Activated CD8-positive, alpha-beta memory T cell treated with anti-CD3 and anti-CD28 coated beads for 48 hours (primary cell): ENCODE measurements at places on chromosomes 12 and 14.
A peak's percentile ranks its signal among the peaks of the same experiment; 100 is the strongest.

DNA sequence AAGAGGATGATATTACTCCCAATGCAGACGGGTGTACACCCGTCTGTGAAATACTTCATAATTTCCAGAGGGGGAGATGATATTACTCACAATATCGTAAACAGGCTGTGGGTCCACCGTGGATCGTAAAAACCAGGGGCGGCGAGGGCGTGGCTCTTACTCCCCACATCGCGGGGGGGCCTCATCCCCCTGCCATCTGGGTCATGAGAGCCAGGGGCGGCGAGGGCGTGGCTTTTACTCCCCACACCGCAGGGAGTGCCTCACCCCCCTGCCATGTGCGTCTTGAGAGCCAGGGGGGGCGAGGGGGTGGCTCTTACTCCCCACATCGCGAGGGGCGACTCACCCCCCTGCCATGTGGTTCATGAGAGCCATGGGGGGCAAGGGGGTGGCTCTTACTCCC is 86.2 kb upstream of the GNG2 start:
- no peak for DNase-seq

- no peak for DNase-seq
These were observed 76.9 kb upstream of the REP15 start for GRCh38 chr12:27619308-27619707.

DNA sequence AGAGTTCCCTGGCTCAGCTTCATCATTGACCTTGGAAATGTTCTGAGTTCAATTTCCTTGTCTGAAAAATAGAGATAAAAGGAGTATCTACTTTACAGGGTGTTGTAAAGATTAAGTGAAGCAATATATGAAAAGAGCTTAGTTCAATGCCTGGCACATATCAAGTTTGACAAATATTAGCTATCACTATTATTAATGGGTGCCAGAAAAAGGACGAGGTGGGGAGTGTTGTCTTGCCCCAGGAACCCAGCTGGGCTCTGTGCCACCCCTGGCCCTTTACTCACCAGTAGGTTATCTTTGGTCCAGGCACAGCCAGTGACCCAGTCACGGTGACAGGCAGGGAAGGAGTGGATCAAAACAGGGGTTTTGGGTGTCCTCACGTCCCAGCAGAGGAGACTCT is 32.0 kb downstream of the PARP2 start:
- DNase-seq = no peak

GRCh38 chr12:127280393-127281275 is 986.3 kb upstream of the TMEM132C start:
- peak; percentile 78 for DNase-seq

DNA sequence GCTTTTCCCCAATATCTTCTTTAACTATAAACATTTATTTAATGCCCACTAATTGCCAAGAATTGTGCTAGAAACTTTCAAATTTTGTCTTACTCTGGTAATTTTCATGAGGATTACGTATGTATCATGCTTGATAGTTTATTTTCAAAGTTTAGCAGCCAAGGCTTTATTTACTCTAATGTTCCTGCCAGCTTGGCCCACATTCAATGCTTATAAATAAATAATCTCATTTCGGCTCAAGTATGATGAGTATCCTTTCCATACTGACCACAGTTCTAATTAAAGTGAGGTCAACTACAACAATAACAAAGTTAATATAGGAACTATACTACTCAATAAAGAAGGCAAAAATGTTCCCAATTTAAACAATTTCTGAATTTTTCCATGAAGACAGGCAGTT is 259.2 kb downstream of the MED13L start:
- no peak for DNase-seq

DNA sequence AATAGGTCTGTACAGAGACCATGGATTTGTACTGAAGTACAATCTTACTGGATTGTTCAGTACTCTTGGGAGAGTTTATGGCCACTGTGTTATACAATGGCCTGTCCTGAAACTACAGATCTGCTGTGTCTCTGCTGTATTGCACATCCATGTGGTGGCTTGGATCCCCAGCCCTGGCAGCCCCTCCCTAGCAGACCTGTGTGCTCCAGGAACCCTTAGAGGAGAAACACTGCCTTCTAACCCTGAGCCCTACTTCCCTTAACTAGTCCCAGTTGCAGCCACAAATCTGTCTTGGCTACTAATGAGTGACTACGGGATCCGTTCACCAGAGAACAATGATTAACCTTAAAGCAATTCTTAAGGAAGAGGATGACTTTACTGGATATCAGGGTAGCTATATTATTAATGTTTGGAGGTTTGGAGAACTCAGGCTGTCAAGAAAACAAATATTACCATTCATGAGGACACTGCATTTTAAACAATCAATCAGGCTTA is 27.7 kb downstream of the RNF34 start:
- DNase-seq = no peak
